ENCODE measurements at places on chromosomes 4 and X.
A peak's percentile ranks its signal among the peaks of the same experiment; 100 is the strongest.

DNA sequence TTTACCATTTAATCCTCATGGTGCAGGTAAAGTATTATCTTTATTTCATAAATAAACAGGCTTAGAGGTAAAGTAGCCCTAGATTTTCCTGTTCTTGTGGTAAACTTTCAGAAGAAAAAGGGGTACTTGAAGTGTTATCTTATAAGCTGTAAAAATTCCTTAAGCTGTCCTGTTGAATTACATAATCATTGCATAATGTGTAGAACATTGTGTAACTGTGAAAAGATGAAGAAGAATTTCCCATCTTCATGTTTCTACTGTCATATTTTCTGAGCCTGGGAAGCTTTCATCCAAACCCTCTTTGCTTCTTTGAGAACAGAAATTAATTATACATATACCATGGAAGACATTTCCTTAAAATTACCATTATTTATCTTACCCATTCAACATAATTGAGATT lies 90.5 kb downstream of the ELOVL6 start:
- DNase-seq, result no peak

DNA sequence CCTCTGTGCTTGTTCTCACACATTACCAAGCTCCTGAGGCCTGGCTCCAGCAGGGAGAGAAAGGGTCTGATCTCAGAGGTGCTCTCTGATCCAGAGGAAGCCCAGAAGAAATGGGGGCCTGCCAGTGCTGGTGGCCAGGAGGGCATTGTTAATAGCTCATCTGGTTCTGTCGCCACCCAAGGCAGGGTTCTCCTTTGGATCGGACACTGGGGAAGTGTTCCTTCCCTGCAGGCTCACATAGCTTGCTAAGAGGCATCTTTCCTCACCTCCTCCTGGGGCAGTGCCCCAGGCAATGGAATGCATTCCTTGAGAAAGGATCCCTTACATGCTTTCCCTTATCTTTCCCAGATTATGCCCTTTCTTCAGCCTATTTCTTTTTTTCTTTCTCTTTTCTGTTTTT lies 53.8 kb downstream of the RBM47 start:
- DNase-seq, result no peak

DNA sequence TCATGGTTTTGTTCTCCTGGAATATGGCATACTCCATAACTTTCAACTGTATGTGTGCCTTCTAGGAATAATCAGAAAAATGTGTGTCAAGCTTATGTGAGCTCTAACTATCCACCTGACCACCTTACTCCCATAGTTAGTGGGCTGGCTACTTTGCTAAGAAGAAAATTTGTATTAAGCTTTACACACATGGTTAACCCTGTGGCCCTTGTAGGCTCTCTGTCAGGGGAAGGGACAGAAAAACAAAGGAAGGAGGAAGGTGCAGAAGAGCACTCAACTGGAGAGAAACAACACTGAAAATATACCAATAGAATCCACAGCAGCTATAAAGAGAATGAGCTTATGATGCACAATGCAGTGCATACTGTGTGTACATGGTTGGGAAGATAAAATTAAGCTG lies 84.6 kb downstream of the PPP3CA start:
- DNase-seq, result no peak

GRCh38 chr4:44487341-44487740 lies 38.7 kb upstream of the KCTD8 start:
- DNase-seq, result no peak

GRCh38 chrX:28757290-28757689 lies 170.0 kb downstream of the IL1RAPL1 start:
- DNase-seq, result no peak

DNA sequence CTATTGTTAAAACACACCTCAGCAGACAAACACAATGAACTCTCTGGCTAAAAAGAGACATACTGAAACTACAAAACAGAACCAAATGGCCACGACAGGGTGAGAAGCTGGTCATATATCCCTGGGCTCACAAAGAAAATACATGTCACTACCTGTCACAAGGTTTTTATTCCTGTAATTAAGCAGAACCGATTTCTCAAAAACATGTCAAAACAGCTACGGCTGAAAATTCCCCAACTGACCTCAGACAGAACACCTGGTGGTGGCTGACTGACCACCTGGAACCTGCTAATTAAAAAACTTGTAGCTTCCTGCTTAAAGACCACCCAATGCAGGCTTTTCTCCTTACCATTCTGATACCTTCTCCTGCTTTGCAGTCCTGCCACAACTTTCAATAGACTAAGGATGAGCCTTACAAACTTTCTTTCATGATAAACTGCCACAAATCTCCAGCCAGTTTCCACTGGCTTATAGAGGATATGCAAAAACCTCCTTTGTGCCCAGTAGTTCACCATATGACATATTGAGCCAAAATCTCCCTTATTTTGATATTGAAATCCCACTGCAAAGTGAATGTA lies 571.9 kb downstream of the SPOCK3 start:
- DNase-seq, result peak; percentile 1

- no peak for DNase-seq
Measured at GRCh38 chrX:44344687-44345086, 1.2 kb upstream of the EFHC2 start.

- DNase-seq, result no peak
Measured at GRCh38 chr4:8651661-8652180, 59.2 kb downstream of the CPZ start.

DNA sequence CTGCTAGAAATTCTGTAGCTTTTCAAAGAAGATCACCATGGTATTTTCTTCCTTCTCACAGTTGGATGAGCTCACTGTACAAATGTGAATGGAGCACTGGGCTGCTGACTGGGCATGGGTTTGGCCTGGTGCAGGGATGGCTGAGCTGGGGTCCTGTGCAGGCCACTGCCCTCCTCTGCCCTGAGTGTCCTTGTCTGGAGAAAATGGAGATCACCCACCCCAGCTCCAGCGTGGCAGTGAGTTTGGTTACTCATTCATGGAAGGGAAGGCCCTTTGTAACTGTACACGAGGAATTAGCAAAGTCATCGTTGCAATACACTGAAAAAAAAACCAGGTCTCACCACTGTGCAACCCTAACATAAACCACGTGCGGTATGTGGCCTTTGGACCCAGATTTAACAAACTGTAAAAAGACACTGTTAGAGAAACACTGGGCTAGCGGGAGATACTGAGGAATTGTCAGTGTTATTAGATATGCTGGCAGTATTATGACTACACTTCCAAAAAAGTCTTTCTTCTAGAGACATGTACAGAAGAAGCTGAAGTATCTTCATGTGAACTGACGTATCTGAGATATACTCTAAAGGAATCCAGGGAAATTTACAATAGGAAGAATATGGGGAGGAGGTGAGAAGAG lies 16.1 kb upstream of the TBC1D14 start:
- no peak for DNase-seq

DNA sequence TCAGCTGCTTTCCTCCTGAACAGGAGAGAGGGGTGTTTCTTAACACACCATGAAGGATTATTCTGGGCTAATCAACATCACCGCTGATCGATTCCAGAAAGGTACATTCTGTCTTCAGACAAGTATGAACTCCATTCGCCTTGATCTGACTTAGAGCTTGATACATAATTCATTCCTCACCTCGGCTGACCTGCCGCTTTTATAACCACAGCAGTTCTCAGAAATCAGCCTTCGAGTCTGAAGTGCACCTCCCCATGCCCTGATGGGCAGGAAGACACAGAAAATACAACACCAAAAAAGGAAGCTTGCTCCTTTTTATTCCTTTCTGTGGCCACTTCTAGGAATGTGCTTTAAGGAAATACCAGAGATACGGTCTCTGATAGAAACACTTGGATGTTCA lies 85.7 kb downstream of the JAKMIP1 start:
- no peak for DNase-seq

Measured in GM19239 (cell line).